ENCODE measurements at places on chromosomes 4 and X.

DNA sequence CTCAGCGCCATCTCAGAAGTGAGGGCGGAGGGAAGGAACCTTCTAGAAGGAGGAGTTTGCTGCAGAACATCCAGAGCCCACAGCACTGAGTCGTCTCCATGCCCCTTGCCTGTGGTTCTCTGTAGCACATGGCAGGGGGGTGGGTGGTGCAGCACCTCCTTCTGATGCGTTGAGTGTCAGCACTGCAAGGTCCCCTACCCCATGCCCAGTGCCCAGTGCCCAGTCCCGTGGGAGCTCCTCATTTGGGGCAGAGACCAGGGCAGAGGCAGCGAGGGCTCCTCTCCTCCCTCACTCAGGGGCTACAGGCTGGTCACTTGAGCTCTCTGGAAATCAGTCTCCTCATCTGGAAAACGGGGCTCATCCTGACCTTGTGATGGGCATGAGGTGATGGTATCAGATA, 78.1 kb downstream of the HTRA3 start:
- no peak for DNase-seq

- DNase-seq: peak; percentile 41
Measured at GRCh38 chr4:175308236-175308635, 390.1 kb downstream of the ADAM29 start.

DNA sequence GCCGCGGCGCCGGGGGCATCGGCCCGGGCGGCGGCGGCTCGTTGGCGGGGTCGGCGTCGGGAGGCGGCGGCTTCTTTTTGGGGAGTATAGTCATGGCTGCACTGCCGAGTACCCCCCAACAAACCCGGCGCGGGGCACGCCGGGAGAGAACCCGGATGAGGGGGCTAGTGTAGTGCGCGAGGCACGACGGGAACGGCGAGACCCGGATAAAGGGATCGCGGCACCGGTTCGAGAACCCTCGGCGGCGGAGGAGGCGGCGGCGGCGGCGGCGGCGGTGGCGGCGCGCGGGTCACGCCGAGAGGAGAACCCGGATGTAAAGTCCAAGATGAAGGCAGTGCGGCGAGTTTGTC, at the start of gene OTUD5:
Gene OTUD5, minus strand, starts transcription at position 131 of the 350 bp plus-strand sequence. Its CDS starts 37 bp downstream, at position 94.
- DNase-seq: no peak

DNA sequence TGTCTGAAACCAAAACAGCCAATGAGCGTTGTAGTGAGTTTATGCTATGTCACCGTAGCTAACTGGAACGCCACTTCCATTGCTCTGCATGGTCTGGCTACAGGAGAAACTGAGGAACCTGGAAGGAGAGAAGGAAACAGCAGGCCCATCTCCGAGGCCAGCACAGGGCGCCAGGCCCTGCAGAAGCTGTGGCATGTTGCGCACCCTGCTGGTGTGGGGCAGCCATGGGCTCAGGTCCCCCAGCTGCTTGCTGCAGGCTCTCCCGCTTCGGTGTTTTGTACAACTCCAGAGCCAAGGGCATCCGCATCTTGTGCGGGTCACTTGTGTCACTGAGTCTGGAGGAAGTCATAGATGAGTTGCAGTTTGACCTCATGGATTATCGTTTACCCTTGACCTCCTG, 89.2 kb downstream of the AFAP1 start:
- no peak for DNase-seq

DNA sequence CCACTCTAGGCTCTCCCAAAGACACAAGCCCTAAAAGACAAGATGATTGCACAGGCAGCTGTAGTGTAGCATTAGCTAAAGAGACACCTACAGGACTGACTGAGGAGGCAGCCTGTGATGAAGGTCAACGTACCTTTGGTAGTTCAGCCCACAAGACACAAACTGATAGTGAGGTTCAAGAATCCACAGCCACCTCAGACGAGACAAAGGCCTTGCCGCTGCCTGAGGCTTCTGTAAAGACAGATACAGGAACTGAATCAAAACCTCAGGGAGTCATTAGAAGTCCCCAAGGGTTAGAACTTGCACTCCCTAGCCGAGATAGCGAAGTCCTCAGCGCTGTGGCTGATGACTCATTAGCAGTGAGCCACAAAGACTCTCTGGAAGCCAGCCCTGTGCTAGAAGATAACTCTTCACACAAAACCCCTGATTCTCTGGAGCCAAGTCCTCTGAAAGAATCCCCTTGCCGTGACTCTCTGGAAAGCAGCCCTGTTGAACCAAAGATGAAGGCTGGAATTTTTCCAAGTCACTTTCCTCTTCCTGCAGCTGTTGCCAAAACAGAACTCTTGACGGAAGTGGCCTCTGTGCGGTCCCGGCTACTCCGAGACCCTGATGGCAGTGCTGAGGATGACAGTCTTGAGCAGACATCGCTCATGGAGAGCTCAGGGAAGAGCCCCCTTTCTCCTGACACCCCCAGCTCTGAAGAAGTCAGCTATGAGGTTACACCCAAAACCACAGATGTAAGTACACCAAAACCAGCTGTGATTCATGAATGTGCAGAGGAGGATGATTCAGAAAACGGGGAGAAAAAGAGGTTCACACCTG, 306.3 kb downstream of the ANK2 start:
- DNase-seq: peak; percentile 96

DNA sequence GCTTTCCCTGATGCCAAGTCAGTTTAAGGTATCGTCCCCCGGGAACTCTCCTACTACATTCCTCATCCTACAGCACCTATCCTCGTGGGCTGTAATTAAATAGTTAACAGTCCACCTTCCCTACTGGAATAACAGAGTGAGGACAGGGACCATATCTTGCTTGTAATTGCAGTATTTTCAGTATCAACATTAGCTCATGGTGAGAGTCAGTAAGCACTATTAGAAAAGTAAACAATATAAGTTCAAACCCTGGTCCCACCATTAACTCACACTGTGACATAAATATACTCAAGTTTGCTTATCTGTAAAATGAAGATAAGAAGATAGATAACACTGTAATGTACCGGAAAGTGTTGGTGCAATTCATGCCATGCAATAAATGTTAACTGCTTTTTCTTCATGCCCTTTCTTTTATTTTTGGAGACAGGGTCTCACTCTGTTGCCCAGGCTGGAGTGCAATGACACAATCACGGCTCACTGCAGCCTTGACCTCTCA, 61.3 kb downstream of the SH3RF1 start:
- peak; percentile 55 for DNase-seq

- no peak for DNase-seq
Measured at GRCh38 chr4:8912089-8912455, 40.4 kb upstream of the HMX1 start.

DNA sequence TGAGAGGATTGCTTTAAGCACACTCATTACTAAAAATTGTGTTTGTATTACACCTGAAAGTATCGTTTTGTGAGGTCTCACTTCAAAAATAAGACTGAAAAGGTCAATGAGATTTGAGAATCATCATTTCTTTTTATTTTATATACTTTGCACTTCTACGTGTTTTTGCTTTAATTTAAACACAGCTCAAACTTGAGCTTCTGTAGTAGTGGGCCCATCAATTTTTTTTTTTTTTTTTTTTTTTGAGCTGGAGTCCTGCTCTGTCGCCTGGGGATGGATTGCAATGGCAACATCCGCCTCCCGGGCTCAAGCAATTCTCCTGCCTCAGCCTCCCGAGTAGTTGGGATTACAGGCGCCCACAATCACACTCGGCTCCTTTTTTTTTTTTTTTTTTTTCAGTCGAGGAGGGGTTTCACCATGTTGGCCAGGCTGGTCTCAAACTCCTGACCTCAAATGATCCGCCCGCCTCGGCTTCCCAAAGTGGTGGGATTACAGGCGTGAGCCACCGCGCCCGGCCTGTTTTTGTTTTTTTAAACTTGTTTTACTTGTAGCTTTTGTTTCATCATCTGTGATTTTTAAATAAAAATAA, 1.5 kb downstream of the GSTCD start:
- no peak for DNase-seq

- no peak for DNase-seq
Measured at GRCh38 chrX:40968180-40968579, 117.1 kb upstream of the USP9X start.

- no peak for DNase-seq
Measured at GRCh38 chrX:40249582-40249981, 151.8 kb upstream of the BCOR start.

GRCh38 chr4:174474457-174475075, 47.7 kb downstream of the HPGD start:
- DNase-seq: no peak

DNA sequence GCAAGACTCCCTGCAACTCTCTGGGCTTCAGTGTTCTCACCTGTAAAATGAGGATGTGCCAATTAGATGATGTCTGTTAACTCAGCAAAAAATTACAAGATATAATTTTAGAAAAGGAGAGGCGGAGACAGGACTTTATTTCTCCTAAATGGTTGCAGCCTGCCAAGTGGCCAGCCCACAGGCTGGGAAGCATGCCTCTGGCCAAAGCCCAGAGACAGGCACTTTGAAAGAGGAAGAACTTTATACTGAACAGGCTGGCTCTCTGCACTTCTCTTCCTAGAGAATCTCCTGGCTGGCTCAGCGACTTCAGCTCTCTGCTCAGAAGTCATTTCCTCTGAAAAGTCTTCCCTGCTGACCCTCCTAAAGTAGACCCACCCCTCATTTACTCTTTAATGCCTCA, 3.7 kb downstream of the PRDM5 start:
- DNase-seq: peak; percentile 68

DNA sequence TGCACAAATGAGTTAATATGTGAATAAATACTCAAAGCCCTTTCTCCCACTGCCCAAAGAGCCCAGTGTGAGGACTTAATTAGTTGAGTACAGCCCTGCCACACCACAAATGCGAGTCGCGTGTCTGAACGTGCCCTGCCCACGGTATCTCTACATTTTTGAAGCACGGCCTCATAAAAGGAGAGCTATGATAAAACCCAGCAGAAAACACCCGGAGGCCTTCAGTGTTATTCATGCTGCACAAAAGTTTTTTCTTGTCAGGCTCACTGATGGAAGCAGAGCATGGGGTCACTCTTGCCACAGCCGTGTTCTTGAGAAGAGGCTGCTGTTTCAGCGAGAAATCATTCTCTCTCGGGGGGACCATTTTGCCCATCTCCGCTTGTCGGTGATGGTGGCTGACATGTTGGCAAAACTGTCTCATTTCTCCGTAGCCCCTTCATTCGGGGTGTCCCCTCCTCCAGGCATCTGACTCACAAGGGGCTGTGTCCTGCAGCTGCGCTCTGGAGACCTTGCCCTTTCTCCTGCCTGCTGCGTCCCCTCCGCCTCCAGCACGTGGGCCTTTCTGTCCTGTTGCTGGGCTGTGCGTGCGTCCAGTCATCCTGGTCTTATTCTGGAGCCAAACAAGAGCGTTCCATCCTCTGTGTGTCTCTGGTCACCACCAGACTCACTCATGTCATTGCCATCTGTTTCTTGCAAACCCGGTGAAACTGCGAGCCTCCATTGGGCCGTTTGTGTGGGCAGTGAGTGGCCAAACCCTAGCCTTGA, 88.8 kb downstream of the SORCS2 start:
- peak; percentile 23 for DNase-seq

GRCh38 chr4:155722816-155723499, 35.9 kb upstream of the GUCY1B1 start:
- DNase-seq: peak; percentile 5

- DNase-seq: no peak
Measured at GRCh38 chr4:75142382-75142781, 209.5 kb downstream of the PARM1 start.

DNA sequence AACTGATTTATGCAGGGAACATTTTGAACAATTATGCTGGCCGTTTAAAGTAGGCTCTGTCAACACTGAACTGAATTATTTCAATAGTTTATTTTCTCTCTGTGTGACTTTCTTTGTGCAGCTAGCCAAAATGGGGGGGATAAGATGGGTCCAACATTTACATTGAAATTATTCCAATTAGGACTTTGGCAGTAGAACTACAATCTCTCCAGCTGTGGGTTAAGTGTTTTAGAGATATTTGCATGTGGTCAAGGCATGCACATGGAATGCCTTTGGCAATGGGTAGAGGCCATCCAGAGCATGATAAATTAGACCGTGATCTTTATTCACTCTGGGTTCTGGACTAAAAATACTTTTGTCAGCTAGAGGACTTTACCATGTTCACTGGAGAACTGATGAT, 107.9 kb upstream of the ELOVL6 start:
- DNase-seq: peak; percentile 40

DNA sequence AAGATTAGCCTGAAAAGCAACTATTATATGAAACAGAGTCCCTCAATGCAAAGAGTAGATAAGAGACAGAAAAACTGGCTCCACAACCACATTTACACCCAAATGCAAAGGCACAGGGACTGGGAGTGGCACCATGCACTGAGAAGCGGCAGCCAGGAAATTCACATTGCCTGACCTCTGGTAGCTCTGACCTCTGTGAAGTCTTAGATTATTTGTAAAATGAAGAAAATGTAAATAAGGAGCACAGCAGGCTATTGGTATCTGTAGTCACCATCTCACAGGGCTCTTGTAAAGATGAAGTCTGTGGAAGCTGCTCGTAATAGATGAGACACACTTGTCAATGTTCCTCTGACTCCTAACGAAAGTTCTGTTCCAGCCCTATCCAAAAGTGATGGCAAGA, 69.7 kb downstream of the FAT1 start:
- DNase-seq: no peak

GRCh38 chr4:29423836-29424721, 1296.1 kb upstream of the PCDH7 start:
- DNase-seq: peak; percentile 51

DNA sequence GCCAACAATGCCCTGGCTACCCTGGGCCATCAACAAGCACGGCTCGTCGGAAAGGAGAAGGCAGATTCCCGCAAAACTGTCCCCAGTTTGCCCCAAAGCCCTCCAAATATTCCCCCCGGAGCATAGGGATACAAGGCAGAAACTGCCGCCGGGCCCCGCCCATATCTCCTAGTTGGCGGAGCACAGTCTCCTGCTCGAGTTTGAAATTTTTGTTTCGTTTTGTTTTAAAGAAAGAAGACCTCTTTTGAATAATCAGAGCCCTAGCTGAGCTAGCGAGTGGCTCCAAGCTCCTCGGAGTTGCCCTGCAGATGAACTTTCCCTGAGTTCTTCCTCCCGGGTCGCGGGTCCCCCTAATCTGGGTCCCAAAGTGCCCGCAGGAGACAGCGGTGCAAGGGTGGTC, 138.1 kb upstream of the ZIC3 start:
- no peak for DNase-seq

GRCh38 chrX:11611161-11611560, 54.6 kb downstream of the ARHGAP6 start:
- peak; percentile 32 for DNase-seq

- DNase-seq: peak; percentile 12
Measured at GRCh38 chr4:75908555-75908954, 6.3 kb upstream of the PPEF2 start.

GRCh38 chr4:71456841-71457240, 118.0 kb downstream of the SLC4A4 start:
- DNase-seq: peak; percentile 47

DNA sequence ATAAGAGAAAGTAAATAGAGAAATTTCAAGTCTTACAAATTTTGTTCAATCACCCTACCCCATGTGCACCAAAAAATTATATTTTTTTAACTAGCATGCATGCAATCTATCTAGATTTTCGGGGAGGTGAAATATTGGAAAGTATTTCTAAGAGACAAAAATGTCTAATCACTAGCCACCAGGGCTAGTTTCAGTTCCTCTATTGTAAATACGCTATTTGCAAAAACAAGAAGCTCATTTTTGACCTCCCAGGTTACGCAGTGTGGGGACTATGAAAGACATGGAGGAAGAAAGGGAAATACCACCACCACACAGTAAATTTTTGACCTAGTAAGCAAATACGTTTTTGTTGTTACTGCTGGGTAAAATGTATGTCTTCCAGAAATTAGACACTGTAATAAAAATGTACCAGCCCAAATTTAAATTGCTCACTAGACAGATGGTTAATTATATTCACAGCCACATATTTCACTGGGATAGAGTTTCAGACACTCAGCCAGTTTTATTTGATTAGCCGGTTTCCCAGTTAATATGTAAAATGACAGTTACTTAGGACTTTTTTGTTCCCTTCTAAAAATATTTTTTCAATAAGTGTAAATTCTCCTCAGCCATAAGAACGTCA, 2.2 kb downstream of the NEXMIF start:
- no peak for DNase-seq

Data from fibroblast of the aortic adventitia (primary cell).